Epithelial cell of proximal tubule (primary cell): ENCODE measurements at places on chromosomes 12 and 14. TPM values are rescaled to one million over a fixed set of nuclear protein-coding genes. Genes with fewer than 3 reads are reported as not detected.
A peak's percentile ranks its signal among the peaks of the same experiment; 100 is the strongest.

GRCh38 chr12:15719230-15719629, 70.0 kb downstream of the EPS8 start:
- DNase-seq: no peak

The DTX1 gene
- not detected in 2 replicates for total RNA-seq

The ASCL1 gene
- not detected in 2 replicates for total RNA-seq

DNA sequence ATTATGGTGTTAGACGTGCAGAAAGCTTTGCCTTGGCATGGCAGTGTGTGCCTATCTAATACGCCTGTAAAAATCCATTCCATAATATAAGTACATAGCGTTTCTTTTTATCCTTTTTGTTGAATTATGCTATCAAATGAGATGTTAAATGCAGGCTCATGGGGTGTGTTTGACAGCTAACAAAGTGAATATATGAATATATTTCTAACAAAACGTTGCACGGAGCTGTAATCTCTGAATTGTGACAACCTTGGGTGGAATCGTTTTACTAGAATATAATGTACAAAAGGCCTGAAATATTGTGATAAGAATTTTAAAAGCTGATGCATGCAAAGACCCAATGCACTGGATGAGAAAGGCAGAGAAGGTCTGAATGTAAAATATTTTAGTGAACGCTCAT, 763.7 kb upstream of the TMEM132C start:
- DNase-seq: no peak

The CEBPE gene
- total RNA-seq: not detected in 2 replicates

- DNase-seq: peak; percentile 54
These were observed 74.0 kb upstream of the MDM1 start for GRCh38 chr12:68406134-68406576.

GRCh38 chr14:102907303-102907844, 15.1 kb upstream of the AMN start:
- no peak for DNase-seq

DNA sequence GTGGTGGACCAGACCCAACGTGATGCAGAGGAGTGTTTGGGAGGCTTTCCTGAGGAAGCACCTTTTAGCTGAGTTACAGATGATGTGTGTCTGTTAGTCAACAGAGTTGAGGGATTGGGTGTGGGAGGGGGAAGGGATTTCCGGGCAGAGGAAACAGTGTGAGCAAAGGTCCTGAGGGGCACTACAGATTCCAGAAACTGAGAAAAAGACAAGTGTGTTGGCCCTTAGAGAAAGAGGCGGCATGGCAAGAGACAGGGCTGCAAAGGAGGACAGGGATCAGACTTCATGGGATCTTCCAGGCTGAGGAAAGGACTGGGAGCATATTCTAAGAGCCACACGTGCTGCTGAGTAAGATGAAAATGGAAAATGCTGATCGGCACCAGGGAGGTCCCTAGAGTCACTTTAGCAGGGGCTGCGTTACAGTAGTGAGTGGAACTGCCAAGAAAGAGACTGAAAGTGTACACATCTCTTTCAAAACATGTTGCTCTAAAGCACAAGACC, 9.4 kb upstream of the RPS6KL1 start:
- DNase-seq: no peak

The KERA gene
- total RNA-seq: not detected in 2 replicates

- no peak for DNase-seq
These were observed 267.5 kb downstream of the CCDC91 start for GRCh38 chr12:28457785-28458184.

- no peak for DNase-seq
These were observed 19.3 kb downstream of the ZBTB39 start for GRCh38 chr12:56987011-56987410.

The IAPP gene
- total RNA-seq: not detected in 2 replicates

- no peak for DNase-seq
These were observed 126.9 kb downstream of the PAPOLA start for GRCh38 chr14:96629082-96629481.

The ARHGEF40 gene
- 24.2 and 42.7 TPM in 2 replicates for total RNA-seq

GRCh38 chr12:80598004-80598606, 109.3 kb upstream of the MYF6 start:
- no peak for DNase-seq

DNA sequence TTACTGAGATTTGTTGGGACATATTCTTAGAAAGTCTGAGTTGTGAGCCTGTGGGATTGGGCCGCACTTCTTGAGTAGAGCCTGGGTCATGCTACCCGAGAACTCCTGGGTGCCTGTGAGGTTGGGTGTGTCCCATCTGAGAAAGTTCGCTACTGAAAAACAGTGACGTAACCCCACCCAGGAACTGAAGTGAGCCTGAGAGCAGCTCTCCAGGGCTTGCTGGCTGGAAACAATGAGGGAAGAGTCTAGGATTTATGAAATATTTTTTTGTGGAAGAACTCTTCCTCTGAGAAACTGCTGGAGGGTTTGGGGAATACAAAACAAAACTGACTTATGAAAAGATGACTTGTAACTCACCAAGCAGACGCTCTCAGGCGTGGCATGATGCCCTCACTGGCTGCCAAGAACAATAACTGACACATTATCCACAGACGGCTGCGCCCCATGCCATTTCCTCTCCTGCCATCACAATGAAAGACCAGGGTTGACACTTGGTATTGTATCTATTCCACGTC, 69.2 kb downstream of the RASSF3 start:
- peak; percentile 56 for DNase-seq

- no peak for DNase-seq
These were observed 53.9 kb upstream of the NUDT4 start for GRCh38 chr12:93323625-93324329.

- DNase-seq: no peak
These were observed 163.0 kb upstream of the NRXN3 start for GRCh38 chr14:78007160-78007559.

The STYK1 gene
- 2.5 and 4.6 TPM in 2 replicates for total RNA-seq

The RBP5 gene
- total RNA-seq: not detected in 2 replicates

GRCh38 chr12:71942703-71943102, 4.1 kb downstream of the TPH2 start:
- no peak for DNase-seq

The A2ML1 gene
- 0.22 TPM in 1 of 2 replicates, not detected in the other for total RNA-seq

- DNase-seq: no peak
These were observed 22.3 kb downstream of the DCAF4 start for GRCh38 chr14:72948481-72949138.

DNA sequence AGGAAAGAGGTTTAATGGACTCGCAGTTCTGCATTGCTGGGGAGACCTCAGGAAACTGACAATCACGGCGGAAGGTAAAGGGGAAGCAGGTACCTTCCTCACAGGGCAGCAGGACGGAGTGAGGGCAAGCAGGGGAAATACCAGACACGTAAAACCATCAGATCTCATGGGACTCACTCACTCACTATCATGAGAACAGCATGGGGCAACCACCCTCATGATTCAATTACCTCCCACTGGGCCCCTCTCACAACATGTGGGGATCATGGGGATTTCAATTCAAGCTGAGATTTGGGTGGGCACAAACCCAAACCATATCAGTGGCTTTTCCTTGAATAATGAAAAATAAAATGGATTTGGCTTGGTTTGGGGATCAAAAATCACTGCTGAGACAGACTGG, 380.5 kb downstream of the VRK1 start:
- DNase-seq: no peak

The GPR84 gene
- not detected in 2 replicates for total RNA-seq

The PELI2 gene
- total RNA-seq: 4.2 and 6.6 TPM in 2 replicates

The NAA25 gene
- 11.8 and 18.7 TPM in 2 replicates for total RNA-seq

The NFATC4 gene
- 4.5 and 30.2 TPM in 2 replicates for total RNA-seq

The CRACR2A gene
- total RNA-seq: 1.7 and 4.5 TPM in 2 replicates

GRCh38 chr12:62977418-62977817, 42.5 kb upstream of the PPM1H start:
- no peak for DNase-seq

DNA sequence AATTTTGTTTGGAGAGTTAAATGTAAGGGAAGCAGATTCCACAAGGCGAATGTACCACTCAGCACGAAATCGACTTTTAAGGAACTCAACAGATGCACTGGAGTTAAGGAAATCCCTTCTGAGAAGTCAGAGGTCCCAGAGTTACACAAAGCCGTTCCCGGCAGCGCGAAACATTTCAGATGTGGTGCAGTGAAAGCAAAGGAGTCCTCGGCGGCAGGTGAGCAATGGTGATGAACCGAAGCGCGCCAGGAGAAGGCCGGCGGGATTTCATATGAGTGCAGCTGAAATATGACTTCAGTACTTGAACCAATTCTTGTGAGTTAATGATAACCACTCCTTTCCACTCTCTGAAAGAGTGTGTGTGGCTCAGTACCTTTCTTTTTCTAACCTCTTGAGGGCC, 183.2 kb downstream of the GRIP1 start:
- DNase-seq: no peak

- DNase-seq: no peak
These were observed 20.1 kb downstream of the ACTN1 start for GRCh38 chr14:68959035-68959434.

- no peak for DNase-seq
These were observed 325.5 kb downstream of the DPF3 start for GRCh38 chr14:72568296-72568992.

- DNase-seq: no peak
These were observed 780.2 kb upstream of the SEL1L start for GRCh38 chr14:82313889-82314288.

DNA sequence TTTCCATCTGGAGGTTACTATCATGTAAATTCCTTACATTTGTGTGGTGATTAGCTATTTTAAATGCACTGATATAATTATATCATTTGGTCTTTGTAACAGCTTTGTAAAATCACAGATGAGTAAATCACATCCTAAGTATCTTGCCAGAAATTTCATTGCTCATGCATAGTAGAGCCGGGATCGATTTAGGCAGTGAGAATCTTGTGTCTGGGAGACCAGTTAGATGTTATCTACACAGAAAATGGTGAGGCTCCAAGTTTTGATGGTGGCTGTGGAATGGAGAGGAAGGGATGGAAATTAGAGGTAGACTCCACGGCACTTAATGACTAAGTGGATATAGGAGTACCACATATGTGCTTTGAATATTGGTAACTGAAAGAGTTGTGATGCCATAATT, 156.3 kb downstream of the MSRB3 start:
- DNase-seq: no peak

DNA sequence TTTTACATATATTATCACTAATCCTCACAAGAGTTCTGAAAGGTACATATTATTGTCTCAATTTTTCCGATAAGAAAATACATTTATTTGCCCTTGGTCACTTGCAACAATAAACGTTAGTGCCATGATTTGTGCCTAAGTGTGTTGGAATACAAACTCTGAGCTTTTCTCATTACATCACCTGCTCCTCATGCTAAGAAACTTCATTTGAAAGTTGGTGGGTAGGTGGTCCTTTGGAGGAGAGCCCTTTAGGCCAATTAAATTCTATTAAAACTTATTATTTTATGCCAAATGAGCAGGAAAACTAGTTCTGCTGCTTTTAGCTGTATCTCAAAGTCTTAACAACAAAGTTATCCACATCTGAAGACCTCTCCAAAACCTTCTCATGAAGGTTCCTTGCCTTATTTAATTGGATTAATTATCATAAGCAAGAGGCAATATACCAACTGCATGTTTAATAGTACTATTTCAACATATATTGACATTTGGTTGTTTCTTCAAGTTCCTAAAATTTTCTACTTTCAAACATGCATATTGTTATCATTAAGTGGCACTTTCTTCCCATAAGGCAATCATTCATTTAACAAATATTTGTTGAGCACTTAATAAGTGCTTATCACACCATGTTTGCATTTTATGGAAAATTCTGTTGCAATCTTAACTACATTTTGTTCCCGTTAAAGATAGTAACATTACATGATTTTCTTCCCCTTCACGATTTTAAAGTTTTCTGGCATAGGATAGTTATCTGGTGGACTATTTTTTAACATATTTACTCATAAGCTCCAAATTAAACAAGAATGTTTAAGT, 40.1 kb upstream of the LRRK2 start:
- no peak for DNase-seq

DNA sequence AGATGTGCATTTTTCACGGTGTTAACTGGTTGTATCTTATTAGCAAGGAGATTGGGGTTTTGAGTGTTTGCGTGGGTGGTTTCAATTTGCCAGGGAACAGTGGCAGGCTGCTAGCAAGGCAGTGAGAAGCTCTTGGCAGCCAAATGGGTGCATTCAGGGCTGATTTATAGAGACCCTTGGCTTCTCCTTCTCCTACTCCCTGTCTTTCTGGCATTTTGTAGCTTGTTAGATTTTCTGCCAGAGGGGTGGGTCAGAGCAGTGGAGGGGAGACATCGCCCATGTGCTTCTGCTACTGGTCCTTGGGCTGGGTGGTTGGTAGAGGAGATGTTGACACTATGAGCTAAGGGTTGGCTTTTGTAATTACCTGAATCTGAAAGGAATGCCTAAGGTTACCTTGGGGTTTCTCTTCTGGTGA, 9.6 kb downstream of the CALM1 start:
- DNase-seq: no peak

The ACOT4 gene
- 5.6 and 7.0 TPM in 2 replicates for total RNA-seq

The PDZRN4 gene
- total RNA-seq: not detected in 2 replicates

GRCh38 chr14:34872822-34873588, 2.2 kb downstream of the BAZ1A start:
- DNase-seq: peak; percentile 37

- no peak for DNase-seq
These were observed 59.8 kb downstream of the SUDS3 start for GRCh38 chr12:118436002-118436730.

DNA sequence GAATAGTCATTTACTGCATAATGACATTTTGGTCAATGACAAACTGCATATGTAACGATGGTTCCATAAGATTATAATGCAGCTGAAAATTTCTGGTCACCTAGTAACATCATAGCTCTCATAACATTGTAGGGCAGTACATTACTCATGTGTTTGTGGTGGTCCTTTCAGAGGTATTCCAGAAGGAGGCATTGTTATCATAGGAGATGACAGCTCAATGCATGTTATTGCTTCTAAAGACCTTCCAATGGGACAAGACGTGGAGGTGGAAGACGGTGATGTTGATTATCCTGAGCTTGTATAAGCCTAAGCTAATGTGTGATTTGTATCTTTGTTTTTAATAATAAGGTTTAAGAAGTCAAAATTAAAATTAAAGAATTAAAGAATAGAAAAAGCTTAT, 43.8 kb upstream of the TSPAN11 start:
- no peak for DNase-seq

DNA sequence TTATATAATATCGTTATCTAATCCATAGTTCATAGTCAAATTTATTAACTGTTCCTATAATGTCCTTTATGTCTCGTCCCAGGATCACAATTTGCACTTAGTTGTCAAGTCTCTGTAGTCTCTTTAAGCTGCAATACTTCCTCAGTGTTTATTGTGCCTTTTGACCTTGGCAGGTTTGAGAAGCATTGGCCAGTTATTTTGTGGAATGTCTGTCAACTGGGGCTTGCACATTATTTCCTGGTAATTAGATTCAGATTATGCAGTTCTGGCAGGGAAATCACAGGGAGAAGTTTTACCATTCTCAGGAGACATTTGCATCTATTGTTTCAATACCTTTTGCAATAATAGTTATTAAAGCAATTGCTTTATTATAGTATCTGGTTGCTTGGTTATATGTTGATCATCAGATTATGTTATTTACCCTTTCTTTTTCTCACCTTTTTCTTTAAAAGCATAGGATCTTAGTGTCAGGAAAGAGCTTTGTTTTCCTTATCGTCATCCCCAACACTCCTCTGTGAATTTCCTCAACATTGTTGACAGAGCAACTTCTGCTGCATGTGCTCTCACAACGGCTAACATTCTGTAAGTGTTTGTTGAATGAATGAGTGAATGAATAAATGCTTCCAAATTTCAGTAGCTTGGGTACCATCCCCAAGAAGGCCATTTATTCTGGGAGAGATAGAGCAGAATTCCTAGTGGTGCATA, 3.7 kb upstream of the ART4 start:
- no peak for DNase-seq

- DNase-seq: no peak
These were observed 584.6 kb downstream of the ALG10 start for GRCh38 chr12:34606749-34607519.

- DNase-seq: no peak
These were observed 188.0 kb upstream of the E2F7 start for GRCh38 chr12:77253321-77253720.

The HOTAIR gene
- total RNA-seq: 0.14 TPM in 1 of 2 replicates, not detected in the other
